Transverse colon (tissue), 4 donors: ENCODE measurements at places on chromosomes 2 and 18. TPM values are rescaled to one million over a fixed set of nuclear protein-coding genes. Genes with fewer than 3 reads are reported as not detected.

The GYPC gene
- 28.9 TPM for total RNA-seq

The HAT1 gene
- 6.7 TPM for total RNA-seq

The DSG1 gene
- not detected for total RNA-seq

The EPB41L3 gene
- total RNA-seq = 112 TPM

The PTPRN gene
- 2.6 TPM for total RNA-seq

The MAP3K19 gene
- total RNA-seq = not detected

The TPO gene
- total RNA-seq = 1.4 TPM

The TMEM247 gene
- total RNA-seq = not detected

The DYNC1I2 gene
- total RNA-seq = 90.9 TPM

The ZSWIM2 gene
- not detected for total RNA-seq

The EFEMP1 gene
- 25.3 TPM for total RNA-seq

The REG1B gene
- total RNA-seq = not detected

The ILKAP gene
- 31.8 TPM for total RNA-seq

The TDRD15 gene
- not detected for total RNA-seq

The DCDC2C gene
- not detected for total RNA-seq

The STPG4 gene
- 1.2 TPM for total RNA-seq

The PTMA gene
- total RNA-seq = 478 TPM

The MAPRE3 gene
- total RNA-seq = 17.6 TPM

The EGR4 gene
- total RNA-seq = not detected

The CCL20 gene
- total RNA-seq = 70.7 TPM

The SETBP1 gene
- 27.3 TPM for total RNA-seq

The KCNIP3 gene
- 1.8 TPM for total RNA-seq
